ENCODE measurements at places on chromosomes 7 and 10.

GRCh38 chr7:28573059-28573553 lies 160.8 kb downstream of the CREB5 start:
- DNase-seq, result peak; percentile 66

DNA sequence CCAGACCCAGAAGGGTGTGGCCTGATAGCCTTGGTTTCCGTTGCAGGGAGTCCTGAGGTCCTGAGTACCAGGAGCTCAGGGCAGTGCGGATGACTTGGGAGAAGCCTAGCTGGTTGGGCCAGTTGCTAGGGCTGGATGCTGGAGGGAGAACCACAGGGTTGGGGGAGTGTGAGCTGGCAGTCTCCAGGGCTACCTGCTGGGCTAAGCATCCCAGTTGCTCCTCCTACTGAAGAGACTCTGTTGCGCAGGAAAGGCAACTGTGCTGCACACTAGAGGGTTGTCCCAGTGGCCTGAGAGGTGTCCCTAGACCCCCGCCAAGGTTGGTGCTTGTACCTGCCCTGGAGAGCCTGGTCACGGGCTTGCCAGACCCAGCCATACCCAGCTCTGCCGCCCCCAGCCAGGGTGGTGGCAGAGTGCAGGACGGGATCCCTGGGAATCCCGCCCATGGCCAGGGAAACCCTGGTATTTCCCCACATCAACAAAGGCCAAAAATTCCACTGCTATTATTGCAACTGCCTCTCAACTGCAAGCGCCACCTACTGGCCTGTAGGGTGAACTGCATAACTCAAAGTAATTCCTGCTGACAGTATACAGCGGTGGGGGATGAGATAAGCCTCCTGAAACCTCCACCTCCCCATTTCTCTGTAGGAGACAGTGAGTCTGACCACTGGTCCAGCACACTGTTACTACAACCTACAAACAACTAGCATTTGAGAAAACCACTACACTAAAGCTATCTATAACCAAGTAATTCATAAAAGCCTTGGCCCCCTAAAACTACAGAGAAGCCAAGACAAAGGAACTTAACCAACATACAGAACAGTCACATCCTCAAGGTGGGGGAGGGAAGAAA lies 67.6 kb upstream of the DDC start:
- peak; percentile 42 for DNase-seq

DNA sequence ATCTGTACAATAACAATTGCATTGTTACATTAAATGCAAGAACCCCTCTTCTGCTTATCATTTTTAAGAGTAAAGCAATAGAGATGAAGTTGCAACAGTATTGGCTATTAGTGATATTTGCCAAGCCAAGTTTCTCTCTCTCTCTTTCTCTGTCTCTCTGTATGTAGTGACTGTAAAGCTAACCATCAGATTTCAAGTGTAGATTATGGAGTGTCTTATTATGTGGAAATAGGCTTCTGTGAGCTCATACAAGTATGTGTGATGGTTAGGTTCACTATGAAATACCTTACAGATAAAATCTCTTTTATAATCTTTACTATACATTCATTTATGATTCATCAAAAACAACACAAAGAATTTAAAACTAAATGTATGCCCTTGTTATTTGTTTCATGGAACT lies 28.6 kb upstream of the NRP1 start:
- peak; percentile 66 for DNase-seq

DNA sequence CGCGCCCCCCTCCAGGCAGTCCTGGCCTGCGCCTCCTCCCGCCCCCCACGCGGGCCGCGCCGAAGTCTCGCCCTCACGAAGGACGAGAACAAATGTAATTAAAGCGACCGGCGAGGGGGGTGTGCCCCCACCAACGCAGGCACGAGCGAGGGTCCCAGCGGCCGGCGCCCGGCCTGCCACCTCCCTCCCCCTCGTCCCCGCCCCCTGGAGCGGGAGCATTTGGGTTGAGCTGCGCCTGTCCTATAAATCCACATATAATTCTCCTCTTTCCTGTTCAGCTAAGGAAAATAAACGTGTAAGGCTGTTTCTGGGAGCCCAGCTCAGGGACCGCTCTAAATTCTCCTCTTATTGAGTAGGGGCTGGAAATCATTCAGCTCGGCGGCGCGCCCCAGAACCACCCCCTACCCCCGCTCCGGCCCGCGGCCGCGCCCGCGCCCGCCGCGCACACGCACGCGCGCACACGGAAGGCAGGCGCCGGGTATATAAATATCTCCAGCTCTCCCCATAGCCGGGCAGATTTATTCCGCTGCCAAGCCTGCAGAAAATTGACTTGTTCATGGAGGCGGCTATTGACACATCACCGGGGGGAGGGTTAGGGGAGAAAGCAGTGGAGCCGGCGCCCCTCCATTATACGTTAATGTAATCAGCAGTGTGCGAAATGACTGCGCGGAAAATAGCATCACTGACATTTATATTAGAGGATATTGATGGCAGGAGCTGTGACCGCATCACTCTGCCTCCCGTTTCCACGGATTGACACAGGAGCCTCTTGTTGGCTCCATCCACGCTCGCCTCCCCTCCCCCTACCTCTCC lies 61.6 kb upstream of the BTRC start:
- peak; percentile 18 for DNase-seq

GRCh38 chr10:89846786-89847185 lies 145.4 kb downstream of the KIF20B start:
- DNase-seq, result no peak

Measured in fibroblast of skin of right biceps (primary cell).